IPS DF 19.7 (cell line): ENCODE measurements at places on chromosomes 4 and X.
A peak's percentile ranks its signal among the peaks of the same experiment; 100 is the strongest.

- no peak for DNase-seq
Observed at GRCh38 chr4:182809417-182810102, 107.6 kb downstream of the DCTD start.

DNA sequence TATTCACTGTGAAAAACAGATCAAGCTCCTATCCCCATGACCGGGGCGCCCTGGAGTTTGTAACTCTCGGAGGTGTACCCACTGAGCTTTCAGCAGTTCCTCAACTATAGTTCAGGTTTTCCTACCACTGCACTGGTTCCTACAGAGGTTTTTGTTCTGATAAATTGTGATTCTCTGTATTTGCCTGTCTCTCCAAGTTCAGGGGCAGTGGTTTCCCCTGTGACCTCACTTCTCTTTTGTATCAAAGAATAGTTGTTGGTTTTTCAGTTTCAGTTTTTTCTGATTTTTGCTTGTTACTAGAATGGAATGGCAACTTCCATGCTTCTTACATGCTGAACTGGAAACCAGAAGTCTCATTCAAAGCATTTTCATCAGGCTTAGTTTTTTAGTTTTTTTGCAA, 56.8 kb upstream of the PLS3 start:
- DNase-seq = no peak

GRCh38 chr4:6532658-6533057, 42.3 kb upstream of the MAN2B2 start:
- DNase-seq = no peak

DNA sequence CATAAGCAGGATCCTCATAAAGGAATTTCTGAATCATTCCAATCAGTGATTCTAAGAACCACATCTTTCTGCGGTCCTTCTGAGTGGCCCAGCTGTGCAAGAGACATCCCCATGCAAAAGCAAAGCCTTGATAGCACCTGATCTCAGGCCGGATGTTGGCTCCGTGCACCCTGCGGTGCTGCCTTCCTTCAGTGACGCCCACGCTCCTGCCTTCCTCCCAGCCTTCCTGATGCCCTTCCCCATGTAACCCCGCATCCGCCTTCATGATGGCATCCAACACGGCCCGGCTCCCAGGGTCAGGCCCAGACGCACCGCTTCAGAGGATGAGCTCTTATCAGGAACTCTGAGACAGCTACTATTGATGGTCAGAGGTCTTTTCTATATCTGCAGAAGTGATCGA, 20.4 kb upstream of the CYP4V2 start:
- DNase-seq = no peak

GRCh38 chrX:119828446-119828845, 24.3 kb downstream of the UPF3B start:
- DNase-seq = no peak

GRCh38 chrX:22164770-22165388, 107.8 kb upstream of the CBLL2 start:
- DNase-seq = no peak

DNA sequence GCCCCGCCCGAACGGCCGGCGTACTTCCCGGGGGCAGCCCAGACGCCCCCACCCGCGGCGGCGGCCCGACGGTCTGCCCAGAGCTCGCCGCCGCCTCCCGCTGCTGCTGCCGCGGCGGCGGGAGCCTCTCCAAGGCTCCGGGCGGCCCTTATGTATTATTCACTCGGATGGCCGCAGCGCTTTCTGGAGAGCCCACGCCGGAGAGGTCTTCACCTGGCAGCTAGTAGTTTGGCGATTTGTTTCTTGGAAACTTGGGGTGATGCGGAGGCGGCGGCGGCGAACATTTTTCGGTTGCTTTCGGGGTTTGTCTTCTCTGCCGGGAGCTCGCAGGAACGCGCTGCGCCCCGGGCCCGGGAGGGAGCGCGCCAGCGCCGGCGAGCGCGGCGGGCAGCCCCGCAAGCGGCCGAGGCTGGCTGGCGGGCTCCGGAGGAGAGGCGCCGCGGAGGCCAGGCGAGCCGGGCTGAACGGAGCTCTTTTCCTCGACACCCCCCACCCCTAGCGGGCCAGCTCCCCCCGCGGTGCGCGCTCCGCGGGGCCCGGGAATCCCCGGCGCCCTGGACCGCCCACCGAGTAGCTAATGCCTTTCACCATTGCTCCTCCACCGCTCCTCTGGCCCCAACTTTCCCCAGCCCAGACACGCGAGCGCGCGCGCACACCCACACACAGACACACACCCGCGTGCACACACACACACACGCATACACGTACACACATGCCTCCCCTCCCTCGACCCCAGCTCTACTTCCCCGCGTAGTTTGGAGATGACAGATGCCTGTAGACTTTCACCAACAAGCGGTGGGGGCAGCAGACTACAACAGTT, 113.5 kb downstream of the DHX15 start:
- no peak for DNase-seq

DNA sequence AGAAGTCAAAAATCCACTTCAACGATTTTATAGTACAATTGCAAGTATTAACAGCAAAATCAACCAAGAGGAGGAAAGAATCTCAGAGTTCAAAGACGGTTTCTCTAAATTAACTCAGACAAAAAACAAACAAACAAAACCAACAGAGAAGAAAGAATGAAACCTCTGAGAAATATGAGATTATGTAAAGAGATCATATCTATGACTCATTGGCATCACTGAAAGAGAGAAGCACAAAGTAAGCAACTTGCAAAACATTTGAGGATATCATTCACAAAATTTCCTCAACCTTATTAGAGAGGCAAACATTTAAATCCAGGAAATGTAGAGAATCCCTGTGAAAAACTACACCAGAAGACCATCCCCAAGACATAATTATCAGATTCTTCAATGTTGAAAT, 370.4 kb downstream of the INPP4B start:
- no peak for DNase-seq

DNA sequence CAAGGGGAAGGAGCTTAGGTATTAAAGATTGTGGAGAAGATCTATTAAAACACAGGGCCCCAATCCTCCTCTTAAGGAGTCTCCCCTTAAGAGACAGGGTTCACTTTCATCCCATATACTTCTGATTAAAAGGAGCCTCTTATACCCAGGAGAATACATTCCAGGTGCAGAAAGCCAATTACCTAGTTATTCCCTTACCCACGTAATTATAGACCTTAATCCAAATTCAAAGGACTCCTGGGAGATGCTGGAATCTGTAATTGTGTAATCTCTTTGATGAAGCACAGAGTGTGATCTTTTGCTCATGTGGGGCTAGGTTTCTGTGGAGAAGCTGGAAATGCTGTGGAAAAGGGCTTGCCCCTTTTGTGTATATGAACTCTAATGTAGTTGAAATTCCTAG, 1.4 kb upstream of the SEC24B start:
- DNase-seq = no peak

DNA sequence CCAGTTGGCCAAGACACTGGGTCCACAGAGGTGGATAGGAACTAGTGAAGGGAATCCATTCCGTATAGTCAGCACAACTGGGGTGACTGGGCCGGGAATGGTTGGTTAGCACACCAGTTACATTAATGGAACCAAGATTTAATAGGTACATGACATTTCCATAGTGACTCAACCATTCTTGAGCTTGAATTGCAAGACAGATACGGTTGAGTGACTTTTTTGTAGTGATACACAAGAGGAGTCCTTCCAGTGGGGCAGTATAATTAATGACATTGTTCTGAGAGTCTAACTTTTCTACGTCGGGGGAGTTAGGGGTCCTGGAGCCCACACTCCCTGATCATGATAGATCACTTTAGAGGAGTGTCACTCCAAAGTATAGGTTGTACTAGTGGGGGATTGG, 211.6 kb upstream of the CXCL13 start:
- DNase-seq = no peak

GRCh38 chr4:38993683-38994082, 38.5 kb downstream of the TMEM156 start:
- DNase-seq = no peak

GRCh38 chr4:63348735-63349673, 1060.2 kb downstream of the TECRL start:
- DNase-seq = no peak

- no peak for DNase-seq
Observed at GRCh38 chrX:15860921-15861320, 6.3 kb upstream of the AP1S2 start.

DNA sequence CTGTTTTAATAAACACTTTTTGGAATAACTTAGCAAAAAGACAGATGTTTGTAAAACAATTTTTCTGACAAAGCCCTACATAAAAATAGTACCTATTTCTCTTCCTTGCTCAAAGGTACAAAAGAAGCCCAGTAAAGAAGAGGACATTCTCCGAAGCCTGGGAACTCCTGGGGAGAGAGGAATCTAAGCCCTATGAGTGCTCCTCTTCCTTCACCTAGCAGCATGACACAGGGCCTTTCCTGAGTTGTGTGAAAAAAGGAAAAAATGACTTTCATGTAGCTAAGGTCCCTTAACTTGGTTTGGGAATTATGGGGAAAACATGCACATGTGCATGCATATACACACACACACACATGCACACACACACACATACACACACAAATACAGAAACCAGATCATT, 586.9 kb downstream of the TMA16 start:
- peak; percentile 7 for DNase-seq

DNA sequence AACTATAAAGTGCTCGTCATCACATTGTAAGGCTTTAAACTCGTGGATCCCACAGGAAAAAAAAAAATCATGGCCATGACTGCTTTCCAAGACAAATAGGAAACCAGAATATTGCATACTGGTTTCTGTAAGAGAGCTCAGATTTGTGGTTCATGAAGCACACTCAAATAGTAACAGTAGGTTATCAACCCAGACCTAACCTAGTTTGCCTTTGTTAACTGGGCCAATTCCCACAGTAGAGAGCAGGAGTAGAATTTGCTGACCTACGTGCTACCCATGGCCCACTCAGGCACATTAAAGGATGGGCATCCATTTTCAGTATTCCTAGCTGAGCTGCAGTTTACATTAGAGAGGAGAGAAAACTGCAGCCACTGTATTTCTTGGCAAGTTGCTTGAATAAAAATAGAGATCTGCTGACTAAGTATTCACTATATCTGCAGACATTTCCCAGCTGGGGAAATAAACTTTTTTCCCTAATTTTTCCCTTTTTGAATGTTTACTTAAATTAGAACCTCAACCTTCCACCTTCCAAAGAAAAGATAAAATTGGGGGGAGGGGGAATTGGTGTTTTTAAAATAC, 218.5 kb downstream of the SPANXN3 start:
- no peak for DNase-seq

GRCh38 chr4:171846232-171846631, 33.0 kb downstream of the GALNTL6 start:
- peak; percentile 25 for DNase-seq

DNA sequence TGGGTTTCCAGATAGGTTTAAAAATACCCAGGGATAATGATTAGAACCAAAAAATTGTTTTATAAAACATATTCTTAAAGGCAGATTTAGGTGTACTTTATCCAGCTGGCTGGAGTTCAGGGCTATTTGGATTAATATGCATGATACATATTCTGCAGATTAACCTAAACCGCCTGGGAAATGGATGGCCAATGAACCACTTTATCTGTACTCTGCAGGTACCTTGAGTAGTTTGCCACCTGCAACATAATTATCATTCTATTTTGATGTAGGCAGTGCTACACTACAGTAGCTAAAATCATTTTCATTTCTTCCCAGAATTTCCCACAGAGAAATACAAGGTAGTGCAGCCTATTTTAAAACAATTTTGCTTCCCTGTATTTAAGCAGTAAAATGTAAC, 683.2 kb upstream of the GNPDA2 start:
- no peak for DNase-seq

- no peak for DNase-seq
Observed at GRCh38 chr4:153765894-153766293, 6.1 kb upstream of the RNF175 start.

- no peak for DNase-seq
Observed at GRCh38 chr4:7612311-7612897, 177.7 kb upstream of the PSAPL1 start.

DNA sequence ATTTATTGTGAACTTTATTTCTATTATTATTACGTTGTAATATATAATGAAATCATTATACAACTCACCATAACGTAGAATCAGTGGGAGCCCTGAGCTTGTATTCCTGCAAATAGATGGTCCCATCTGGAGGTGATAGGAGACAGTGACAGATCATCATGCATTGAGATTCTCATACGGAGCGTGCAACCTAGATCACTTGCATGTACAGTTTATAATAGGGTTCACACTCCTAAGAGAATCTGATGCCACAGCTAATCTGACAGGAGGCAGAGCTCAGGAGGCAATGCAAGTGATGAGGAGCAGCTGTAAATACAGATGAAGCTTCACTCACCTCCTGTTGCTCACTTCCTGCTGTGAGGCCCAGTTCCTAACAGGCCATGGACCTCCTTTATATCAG, 2170.2 kb downstream of the PCDH7 start:
- no peak for DNase-seq

- no peak for DNase-seq
Observed at GRCh38 chr4:87087015-87087414, 133.4 kb downstream of the KLHL8 start.

DNA sequence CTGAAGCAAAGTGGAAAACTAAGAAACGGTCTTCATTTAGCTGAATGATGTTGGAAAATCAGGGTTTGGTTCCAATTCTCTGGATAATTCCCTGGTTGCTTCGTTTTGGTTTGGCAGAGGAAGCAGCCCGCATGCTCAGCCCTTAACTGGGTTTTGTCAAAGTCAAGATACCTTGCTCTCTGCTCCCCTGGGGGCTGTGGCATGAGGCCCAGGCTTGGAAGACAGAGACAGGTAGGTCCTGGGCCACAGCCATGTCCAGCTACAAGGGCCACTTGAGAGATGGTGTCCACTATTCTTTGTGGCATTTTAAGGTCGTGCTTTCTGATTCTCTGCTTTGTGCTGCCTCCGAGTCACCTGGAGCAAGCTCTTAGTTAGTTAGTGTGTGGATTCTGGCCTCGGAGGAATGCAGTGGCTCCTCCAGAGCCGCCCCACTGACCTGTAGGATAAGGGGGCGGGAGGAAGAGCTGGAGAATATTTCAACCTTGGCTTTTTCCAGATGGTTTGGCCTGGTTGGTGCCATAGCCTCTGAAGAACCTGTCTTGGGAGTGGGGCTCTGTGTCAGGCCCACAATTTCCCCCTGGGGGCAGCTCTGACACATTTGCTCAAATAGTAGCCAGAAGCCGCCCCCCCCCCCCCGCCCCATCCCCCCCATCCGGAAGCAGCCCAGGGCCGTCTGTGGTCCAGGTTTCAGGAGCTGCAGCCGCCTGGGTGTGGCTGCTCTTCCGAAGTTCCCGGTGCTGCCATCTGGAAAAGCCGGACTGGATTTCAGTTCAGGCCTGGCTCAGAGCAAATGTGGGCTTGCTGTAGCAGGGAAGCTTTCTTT, 147.1 kb downstream of the NHS start:
- no peak for DNase-seq

DNA sequence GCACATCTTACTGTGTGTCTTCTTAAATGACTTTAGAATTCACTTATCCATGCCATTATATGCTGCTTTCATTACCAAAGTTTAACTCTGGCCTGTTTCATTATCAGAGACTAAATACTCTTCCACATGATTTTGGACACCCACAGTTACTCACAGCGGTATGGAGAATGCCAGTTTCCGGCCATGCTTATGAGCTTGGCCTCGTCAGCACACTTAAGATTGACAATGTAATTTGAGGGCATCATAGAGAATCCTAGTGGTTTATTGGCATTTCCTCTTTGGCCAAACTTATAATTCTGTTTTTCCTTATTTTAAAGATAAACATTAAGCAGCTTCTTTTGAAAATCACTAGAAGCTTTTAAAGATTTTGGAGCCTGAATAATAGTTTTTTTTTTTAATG, 104.5 kb downstream of the IRF2 start:
- no peak for DNase-seq

- no peak for DNase-seq
Observed at GRCh38 chr4:71472946-71473345, 134.1 kb downstream of the SLC4A4 start.
